ENCODE measurements at places on chromosomes 2 and 18. TPM values are rescaled to one million over a fixed set of nuclear protein-coding genes. Genes with fewer than 3 reads are reported as not detected.

Gene DLGAP1
- not detected for total RNA-seq

Gene EML4
- 108 TPM for total RNA-seq

Gene NETO1
- 0.21 TPM for total RNA-seq

Gene ADAM23
- total RNA-seq, result not detected

Gene TNFRSF11A
- total RNA-seq, result 0.08 TPM

Gene EIF4E2
- total RNA-seq, result 61.5 TPM

Gene SLC40A1
- 18.2 TPM for total RNA-seq

Gene PCGF1
- total RNA-seq, result 34.6 TPM

Gene ZNF385B
- not detected for total RNA-seq

Gene MSGN1
- total RNA-seq, result not detected

Gene SEPTIN10
- total RNA-seq, result not detected

DNA sequence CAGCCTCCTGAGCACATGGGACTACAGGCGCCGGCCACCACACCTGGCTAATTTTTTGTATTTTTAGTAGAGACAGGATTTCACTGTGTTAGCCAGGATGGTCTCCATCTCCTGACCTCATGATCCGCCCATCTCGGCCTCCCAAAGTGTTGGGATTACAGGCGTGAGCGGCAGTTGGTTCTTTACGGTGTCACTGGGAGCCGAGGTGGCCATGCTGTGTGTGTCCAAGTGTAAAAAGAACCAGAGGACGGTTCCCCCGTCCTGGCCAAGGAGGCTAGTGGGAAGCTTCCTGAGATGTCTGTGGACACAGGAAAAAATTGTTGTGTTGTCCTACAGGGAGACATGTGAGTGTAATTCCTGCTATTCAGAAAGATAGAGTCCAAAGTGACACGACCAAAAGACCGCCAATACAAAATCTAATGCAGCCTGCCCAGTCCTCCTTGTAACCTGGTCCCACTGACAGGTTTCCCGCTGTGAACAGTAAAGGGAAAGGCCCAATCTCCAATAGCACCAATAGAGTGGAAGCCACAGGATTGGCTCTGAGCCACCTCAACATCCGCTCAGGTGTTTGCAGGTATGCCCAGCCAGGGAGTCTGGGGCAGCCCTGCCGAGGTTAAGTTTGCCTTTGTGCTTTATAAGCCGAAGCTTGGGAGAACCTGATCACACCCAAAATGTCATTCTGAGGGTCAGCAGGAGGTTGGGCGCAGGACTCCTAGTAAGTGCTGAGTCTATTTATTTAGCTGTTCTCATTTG is 40.6 kb downstream of the NCK2 start:
- no peaks in the 10 kb centered on the region for H3K27me3 ChIP-seq
- H3K4me1 ChIP-seq, result peaks cover 99% of the 10 kb centered on the region
- peak overlapping the region; percentile 96 for H3K27ac ChIP-seq
- H3K36me3 ChIP-seq, result peaks cover 12% of the 10 kb centered on the region
- peak overlapping the region; percentile 70 for H3K4me3 ChIP-seq

DNA sequence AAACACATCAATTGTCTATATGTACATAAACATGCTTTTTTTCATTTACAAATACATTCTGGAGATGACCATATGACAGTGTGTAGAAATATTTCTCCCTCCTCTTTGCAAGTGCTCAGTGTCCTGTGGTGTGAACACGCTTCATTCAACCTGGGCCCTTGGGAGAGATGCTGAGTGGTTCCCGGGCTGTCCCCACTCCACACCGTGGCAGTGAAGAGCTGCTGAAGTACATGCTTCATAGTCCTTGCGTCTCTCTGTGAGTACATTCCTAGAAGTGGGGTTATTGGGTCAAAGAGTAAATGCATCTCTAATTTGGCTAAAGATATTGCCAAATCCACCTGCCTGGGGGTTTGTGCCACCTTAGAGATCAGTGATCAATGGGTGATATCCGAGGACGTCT is 6.5 kb upstream of the GPR35 start:
- H3K4me1 ChIP-seq, result peaks cover 36% of the 10 kb centered on the region
- H3K4me3 ChIP-seq, result no peak overlapping the region
- H3K27ac ChIP-seq, result peak overlapping the region; percentile 9
- H3K36me3 ChIP-seq, result peaks cover 3% of the 10 kb centered on the region
- no peak for DNase-seq
- no peaks in the 10 kb centered on the region for H3K27me3 ChIP-seq

- H3K27ac ChIP-seq, result peak within 1 kb of the TSS; percentile 96
- DNase-seq, result no peak
- peaks cover 77% of the 10 kb centered on the region for H3K4me1 ChIP-seq
- peaks cover 3% of the 10 kb centered on the region for H3K27me3 ChIP-seq
- peaks cover 4% of the 10 kb centered on the region for H3K36me3 ChIP-seq
Observed at GRCh38 chr18:811892-812375, at the start of gene YES1. Gene YES1, minus strand, starts transcription at chr18:812242. Its CDS starts 55,415 bp downstream, at chr18:756827.

DNA sequence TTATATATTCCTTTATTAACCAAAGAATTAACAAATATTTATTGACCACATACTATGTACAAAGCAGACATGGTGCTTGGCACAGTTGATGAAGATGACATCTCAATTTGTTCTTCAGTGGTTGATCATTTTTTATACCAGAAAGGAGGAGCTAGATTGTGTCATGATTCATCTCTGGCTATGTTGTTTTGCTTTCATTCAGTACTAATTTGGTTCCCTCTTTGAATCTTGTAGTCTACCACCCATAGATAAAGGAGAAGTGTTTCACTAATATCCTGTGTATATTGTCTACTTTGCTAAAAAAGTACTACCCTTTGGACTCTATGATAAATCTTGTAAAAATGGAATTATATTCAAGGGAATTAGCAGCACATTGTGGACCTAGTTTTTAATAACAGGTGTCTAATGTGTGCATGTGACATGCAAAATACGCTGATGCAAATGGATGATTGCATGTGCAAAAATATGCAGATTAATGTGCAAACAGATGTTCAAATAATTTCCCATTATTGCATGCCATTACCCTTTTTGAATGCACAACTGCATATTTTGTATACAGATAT is 313.2 kb upstream of the ZEB2 start:
- peaks cover 8% of the 10 kb centered on the region for H3K27me3 ChIP-seq
- DNase-seq, result no peak
- H3K4me3 ChIP-seq, result no peak overlapping the region
- H3K4me1 ChIP-seq, result no peaks in the 10 kb centered on the region
- no peaks in the 10 kb centered on the region for H3K36me3 ChIP-seq

DNA sequence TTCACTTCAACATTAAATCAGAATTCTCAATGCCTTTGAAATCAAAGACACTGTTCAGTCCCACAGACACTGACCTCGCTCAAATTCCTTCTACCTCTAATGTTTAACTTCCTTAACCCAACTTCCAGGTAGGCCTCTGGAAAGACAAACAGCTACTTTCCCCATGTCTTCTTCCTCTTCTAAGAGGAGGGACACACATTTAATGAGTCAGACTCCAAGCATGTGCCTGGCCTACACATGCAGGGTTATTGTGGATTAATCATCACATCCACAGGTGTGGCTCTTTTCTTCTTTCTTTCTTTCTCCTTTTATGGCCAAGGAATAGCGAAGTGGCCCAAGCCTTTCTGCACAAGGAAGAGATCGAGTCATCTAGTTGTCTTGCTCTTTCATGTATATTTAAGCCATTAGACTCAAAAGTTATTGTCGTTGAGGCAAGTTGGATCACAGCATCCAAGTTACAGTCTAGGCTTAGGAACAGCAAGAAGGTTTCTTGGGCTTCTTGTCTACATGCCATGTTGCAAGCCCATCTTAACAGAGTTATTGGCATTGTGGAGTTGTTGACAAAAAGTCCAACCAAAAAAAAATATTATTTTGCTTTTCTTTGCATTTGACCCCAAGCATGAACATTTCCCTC is 387.8 kb downstream of the IRS1 start:
- no peak overlapping the region for H3K4me3 ChIP-seq
- H3K27ac ChIP-seq, result no peak overlapping the region
- DNase-seq, result no peak
- H3K36me3 ChIP-seq, result no peaks in the 10 kb centered on the region

DNA sequence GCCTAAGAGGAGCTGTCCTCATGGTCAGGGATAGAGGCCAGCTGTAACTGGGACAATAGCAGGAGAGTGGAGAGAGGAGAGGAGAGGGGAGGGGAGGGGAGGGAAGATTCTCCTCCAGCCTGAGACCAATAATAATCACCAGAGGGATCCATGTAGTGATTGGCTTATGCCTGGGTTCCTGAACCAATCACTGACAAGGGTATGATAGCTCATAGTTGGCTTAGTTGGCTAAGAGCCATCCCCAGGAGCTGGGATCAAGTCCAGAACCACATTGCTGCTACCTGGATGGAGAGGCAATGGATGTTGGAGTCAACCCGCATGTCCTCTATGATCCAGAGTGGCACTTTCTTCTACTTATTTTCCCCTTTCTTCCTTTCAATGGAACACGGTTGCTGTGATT is 7.7 kb upstream of the ST8SIA5 start:
- H3K36me3 ChIP-seq, result no peaks in the 10 kb centered on the region
- no peaks in the 10 kb centered on the region for H3K4me1 ChIP-seq
- no peak overlapping the region for H3K27ac ChIP-seq

- peaks cover 9% of the 10 kb centered on the region for H3K36me3 ChIP-seq
- no peaks in the 10 kb centered on the region for H3K27me3 ChIP-seq
- H3K27ac ChIP-seq, result no peak overlapping the region
- H3K4me1 ChIP-seq, result peaks cover 13% of the 10 kb centered on the region
Observed at GRCh38 chr2:181362561-181362960, 94.6 kb upstream of the ITGA4 start.

- H3K4me3 ChIP-seq, result peak overlapping the region; percentile 76
- H3K27me3 ChIP-seq, result no peaks in the 10 kb centered on the region
- H3K27ac ChIP-seq, result peak overlapping the region; percentile 72
- H3K36me3 ChIP-seq, result peaks cover 11% of the 10 kb centered on the region
- DNase-seq, result no peak
Observed at GRCh38 chr2:230721712-230722111, 9.1 kb downstream of the CAB39 start.

GRCh38 chr2:39511219-39511604 is 74.1 kb upstream of the MAP4K3 start:
- no peak overlapping the region for H3K27ac ChIP-seq
- H3K4me3 ChIP-seq, result no peak overlapping the region
- H3K4me1 ChIP-seq, result peaks cover 4% of the 10 kb centered on the region
- no peak for DNase-seq

DNA sequence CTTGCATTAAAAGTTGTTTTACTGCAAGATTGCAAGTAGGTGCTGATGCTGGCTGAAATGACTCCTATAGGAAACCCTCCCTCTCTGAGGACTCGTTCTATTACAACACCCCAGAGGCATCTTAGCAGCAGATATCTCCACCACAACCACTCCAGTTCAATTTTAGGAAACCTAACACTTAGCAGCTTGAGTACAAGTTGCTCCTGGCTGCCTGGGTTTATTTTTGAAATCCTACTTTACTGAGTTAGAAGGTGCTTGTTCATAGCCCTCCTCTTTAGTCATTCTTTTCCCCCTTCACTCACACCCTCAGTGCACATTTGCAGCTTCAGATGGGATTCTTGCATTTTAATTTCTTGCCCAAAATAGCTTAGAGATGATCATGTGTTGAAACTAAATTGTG is 111.5 kb downstream of the MTCL1 start:
- H3K4me1 ChIP-seq, result peaks cover 7% of the 10 kb centered on the region
- H3K36me3 ChIP-seq, result no peaks in the 10 kb centered on the region
- no peak for DNase-seq
- no peak overlapping the region for H3K27ac ChIP-seq
- peaks cover 5% of the 10 kb centered on the region for H3K27me3 ChIP-seq

- no peak overlapping the region for H3K4me3 ChIP-seq
- no peak overlapping the region for H3K27ac ChIP-seq
- H3K4me1 ChIP-seq, result no peaks in the 10 kb centered on the region
- no peak for DNase-seq
- H3K36me3 ChIP-seq, result no peaks in the 10 kb centered on the region
- H3K27me3 ChIP-seq, result peaks cover 13% of the 10 kb centered on the region
Observed at GRCh38 chr2:95316466-95317122, 19.4 kb downstream of the KCNIP3 start.

GRCh38 chr2:68245672-68246071 is 6.7 kb downstream of the PPP3R1 start:
- H3K27ac ChIP-seq, result no peak overlapping the region
- H3K36me3 ChIP-seq, result no peaks in the 10 kb centered on the region
- no peaks in the 10 kb centered on the region for H3K27me3 ChIP-seq
- DNase-seq, result no peak

GRCh38 chr18:79733986-79734770 is 54.6 kb downstream of the CTDP1 start:
- peak overlapping the region; percentile 57 for H3K27ac ChIP-seq
- H3K27me3 ChIP-seq, result no peaks in the 10 kb centered on the region
- no peak for DNase-seq
- no peaks in the 10 kb centered on the region for H3K4me1 ChIP-seq

DNA sequence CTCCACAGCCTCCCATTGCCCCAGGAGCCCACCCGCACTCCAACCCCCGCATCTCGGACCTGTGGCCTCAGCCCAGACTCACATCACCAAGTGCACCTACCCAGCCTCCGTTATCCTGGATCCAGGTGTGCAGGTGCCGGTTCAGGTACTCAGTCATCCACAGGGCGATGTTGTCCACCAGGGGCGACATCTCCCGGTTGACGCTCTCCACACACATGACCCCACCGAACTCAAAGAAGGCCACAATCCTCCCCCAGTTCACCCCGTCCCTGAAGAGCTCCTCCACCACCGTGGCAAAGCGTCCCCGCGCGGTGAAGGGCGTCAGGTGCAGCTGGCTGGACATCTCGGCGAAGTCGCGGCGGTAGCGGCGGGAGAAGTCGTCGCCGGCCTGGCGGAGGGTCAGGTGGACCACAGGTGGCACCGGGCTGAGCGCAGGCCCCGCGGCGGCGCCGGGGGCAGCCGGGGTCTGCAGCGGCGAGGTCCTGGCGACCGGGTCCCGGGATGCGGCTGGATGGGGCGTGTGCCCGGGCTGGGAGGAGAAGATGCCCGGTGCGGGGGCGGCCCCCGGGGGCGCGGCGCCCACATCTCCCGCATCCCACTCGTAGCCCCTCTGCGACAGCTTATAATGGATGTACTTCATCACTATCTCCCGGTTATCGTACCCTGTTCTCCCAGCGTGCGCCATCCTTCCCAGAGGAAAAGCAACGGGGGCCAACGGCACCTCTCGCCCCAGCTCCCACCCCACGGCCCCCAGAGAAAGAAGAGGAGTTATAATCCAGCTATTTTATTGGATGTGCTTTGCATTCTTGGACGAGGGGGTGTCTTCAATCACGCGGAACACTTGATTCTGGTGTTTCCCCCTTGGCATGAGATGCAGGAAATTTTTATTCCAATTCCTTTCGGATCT is 1.3 kb downstream of the BCL2 start:
- peak overlapping the region; percentile 89 for H3K27ac ChIP-seq
- peaks cover 82% of the 10 kb centered on the region for H3K4me1 ChIP-seq
- peak; percentile 63 for DNase-seq
- peak overlapping the region; percentile 99 for H3K4me3 ChIP-seq
- H3K27me3 ChIP-seq, result no peaks in the 10 kb centered on the region
